H9 (cell line): ENCODE measurements at places on chromosomes 1 and 21. TPM values are rescaled to one million over a fixed set of nuclear protein-coding genes. Genes with fewer than 3 reads are reported as not detected.

DNA sequence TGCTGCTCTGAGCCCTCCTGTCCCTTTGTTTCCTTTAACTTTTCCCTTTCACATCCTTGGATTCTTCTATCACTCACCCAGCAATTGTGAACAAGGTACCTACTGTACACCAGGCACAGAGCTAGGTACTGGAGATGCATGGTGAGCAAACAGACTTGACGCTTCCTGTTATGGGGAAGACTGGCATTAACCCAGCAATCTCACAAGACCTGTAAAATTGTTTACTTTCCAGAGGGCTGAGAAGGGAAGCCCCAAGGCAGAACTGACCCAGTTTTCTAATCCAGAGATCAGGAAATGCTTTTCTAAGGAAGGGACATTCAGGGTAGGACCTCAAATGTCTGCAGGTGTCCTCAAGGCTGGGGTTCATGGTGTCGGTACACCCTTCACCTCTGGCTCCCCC lies 171.6 kb upstream of the KAZN start:
- H3K27ac ChIP-seq, result no peak overlapping the region
- no peak for DNase-seq
- H3K36me3 ChIP-seq, result no peaks in the 10 kb centered on the region
- peaks cover 2% of the 10 kb centered on the region; the same call in 1 of the 2 replicates for H3K27me3 ChIP-seq
- no peaks in the 10 kb centered on the region for H3K4me1 ChIP-seq

DNA sequence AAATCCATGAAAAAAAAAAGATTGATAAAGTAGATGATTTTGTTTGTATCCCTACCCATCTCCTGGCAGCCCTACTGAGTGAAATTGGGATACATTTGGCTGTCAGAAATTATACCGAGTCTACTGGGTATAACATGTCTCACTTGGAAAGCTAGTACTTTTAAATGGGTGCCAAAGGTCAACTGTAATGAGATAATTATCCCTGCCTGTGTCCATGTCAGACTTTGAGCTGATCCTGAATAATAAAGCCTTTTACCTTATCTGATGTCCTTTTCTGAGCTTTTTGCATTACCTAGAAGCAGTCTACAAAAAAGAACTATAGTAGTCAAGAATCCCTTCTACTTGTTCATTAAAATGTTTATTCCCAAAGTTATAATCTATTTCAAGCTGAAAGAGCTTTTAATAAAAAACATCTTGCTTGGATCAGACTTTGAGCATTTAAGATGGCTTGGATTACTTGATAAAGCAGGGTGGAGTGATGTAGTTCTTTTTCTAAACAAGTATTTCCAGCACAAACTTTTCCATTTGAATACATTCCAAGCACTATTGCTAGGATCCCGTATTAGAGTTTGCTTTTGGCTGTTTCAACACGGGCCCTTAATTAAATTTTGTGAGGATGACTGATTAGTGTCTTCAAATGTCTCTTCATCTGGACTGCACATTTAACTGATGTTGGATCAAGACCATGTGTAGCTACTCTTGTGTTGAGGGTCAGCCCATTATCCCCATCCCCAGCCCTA lies 69.2 kb downstream of the DTL start:
- H3K27ac ChIP-seq, result peak overlapping the region; percentile 70
- H3K4me3 ChIP-seq, result no peak overlapping the region
- no peak for DNase-seq

DNA sequence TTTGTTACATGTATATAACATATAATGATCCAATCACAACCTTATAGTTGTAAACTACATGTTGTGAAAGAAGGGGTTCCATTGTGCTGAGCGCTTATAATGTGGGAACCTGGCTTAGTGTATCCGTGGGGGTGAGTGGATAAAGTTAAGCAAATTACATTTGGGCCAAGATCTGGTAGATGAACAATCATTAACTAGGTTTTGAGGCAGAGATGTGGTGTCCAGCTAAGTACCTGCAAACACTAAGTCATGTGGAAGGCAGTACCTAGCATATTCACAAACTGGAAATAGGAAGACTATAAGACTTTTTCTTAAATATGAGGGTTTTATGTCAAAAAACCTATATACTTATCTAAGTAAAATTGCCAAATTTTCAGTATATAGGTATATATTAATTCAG lies 167.2 kb upstream of the PDE4B start:
- H3K27ac ChIP-seq, result no peak overlapping the region
- no peak overlapping the region for H3K4me3 ChIP-seq
- DNase-seq, result no peak

DNA sequence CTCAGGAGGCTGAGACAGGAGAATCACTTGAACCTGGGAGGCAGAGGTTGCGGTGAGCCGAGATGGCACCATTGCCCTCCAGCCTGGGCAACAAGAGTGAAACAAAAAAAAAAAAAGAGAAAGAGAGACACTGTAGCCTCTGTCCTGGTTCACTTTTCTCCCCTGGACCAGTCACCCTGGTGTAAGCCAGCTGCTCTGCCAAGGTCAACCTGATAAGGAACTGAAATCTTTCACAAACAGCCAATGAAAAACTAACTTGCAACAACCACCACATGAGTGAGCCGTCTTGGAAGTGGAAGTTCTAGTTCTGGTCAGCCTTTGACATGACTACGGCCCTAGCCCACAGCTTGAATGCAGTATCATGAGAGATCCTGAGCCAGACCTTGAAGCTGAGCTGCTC lies 36.8 kb upstream of the CXADR start:
- DNase-seq, result no peak
- H3K4me1 ChIP-seq, result no peaks in the 10 kb centered on the region
- no peaks in the 10 kb centered on the region for H3K36me3 ChIP-seq

DNA sequence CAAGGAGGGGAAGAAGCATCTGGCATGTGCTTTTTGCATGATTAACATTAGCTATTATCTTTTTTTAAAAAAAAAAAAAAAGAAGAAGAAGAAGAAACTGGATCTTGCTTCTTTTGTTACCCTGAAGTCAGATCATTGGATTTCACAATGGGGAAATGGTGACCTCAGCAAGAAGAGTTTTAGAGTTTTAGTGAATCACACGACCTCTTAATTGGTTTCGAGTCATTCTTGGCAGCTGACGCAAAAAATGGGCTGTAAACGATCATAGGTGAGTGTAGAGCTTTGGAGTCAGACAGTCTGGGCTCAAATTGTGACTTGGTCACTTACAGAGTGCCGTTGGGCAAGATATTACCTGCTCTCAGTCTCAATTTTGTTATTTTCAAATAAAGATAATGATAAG lies 33.3 kb upstream of the PGBD5 start:
- H3K4me1 ChIP-seq, result no peaks in the 10 kb centered on the region
- no peak overlapping the region for H3K4me3 ChIP-seq
- no peaks in the 10 kb centered on the region for H3K27me3 ChIP-seq

PGBD5 gene
- total RNA-seq, result 19.0 and 19.1 TPM in 2 replicates

GRHL3 gene
- 3.5 and 4.0 TPM in 2 replicates for total RNA-seq

REG4 gene
- not detected in 2 replicates for total RNA-seq

OR10J1 gene
- not detected in 2 replicates for total RNA-seq
